Stimulated activated CD4-positive, alpha-beta T cell treated with anti-CD3 and anti-CD28 coated beads, Interleukin-2, amount 100 ng/mL, for 24 hours (primary cell): ENCODE measurements at places on chromosomes 16 and 17.

DNA sequence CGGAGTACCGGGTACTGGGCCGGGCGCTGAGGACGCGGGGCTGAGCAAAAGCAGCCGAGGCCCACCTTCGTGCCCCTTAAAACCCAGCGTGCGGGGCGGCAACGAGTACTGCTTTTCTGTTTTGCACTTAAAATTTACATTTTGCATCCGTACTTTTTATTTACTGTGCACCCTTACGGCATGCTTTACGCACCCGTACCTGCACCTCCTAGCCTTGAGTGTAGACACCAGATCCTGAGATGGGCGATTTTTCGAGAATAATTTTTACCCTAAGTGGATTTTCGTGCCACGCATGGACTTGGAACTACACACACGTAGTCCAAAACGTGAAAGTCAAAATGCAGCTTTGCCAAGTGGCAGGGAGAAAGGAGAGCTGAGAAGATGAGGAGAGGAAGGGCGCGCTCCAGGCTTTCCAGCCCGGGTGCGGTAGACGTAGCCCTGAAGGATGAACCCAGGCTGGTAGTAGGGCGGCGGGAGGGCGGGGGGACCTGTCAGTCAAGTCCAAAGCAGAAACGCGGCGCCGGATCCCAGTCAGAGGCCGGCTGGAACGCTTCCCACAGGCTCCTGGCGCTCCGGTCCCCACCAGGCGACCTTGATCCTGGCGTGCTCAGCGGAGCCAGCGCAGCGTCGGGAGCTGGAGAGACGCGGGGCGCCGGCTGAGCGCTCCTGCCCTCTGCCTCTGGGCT lies 1.2 kb upstream of the CBLN1 start:
- no peak for DNase-seq

DNA sequence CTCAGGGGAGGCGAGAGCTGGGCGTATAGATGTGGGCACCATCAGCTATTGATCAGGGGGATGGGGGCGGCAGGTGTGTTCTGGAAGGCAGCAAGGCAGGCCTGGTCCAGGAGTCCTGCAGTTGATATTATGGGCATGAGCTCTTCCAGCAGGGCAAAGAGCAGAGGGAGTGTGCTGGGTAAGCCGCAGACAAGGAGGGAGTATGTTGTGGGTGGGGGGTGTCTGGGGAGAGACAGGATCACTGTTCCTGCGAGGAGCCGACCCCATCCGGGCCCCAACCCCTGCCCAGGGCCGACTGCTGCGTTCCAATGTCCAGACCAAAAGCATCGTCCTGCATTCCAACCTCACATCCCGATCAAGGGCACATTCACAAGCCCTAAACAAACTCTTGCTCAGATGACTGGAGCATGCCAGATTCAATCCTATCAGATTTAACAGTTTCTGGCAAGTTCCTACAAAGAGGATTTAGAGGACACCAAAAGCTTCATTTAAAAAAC lies 9.2 kb downstream of the MXRA7 start:
- no peak for DNase-seq

GRCh38 chr17:55783684-55784245 lies 32.9 kb downstream of the PCTP start:
- no peak for DNase-seq

- no peak for DNase-seq
Observed at GRCh38 chr16:79004309-79004708, 596.2 kb downstream of the MAF start.

GRCh38 chr16:77307426-77308162 lies 108.4 kb downstream of the SYCE1L start:
- DNase-seq: peak; percentile 17

- no peak for DNase-seq
Observed at GRCh38 chr17:39538866-39539265, 68.9 kb downstream of the NEUROD2 start.

DNA sequence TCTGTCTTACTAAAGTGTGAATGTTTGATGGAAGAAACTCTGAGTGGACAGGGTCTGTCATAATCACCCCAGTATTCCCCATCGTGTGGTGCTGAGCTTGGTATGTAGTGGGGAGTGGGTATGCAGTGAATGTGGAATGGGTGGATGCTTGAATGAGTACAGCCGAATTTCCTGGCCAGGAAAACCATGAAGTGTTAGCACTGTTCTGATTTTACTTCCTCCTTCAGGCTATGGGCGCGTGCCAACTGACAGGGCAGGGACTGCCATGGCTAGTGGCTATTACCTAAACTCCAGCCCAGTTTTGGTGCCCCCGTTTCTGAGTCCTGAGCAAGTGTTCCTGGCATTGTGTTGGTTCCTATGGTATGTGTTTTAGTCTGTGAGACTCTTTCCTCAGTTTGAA lies 48.6 kb downstream of the PRKCA start:
- no peak for DNase-seq

GRCh38 chr16:6192532-6192931 lies 1094.9 kb upstream of the EEF2KMT start:
- DNase-seq: no peak

DNA sequence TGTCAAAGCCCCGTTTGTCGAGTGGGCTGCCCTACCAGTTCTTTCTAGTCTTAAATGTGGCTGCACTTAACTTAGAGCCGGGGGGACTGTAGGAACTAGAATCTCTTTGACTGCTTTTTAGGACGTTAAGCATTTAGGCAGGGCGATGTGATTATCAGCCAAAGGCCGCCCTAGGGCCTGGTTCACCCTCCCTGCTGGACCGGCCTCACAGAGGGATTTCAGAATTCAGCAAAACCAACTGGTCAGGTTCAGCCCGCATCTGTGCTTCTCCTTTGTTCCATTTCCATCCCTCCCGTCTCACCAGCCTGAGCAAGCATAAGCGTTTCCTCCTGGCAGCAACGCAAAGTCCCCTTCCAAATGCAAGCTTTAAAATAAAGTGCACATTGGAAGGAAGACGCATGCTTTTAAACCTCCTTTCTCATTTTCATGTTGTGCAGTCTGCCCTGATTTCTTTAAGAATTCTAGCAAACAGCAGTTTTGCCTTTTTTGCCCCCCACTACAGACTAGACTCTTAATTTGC lies 16.5 kb upstream of the NAT9 start:
- DNase-seq: no peak

DNA sequence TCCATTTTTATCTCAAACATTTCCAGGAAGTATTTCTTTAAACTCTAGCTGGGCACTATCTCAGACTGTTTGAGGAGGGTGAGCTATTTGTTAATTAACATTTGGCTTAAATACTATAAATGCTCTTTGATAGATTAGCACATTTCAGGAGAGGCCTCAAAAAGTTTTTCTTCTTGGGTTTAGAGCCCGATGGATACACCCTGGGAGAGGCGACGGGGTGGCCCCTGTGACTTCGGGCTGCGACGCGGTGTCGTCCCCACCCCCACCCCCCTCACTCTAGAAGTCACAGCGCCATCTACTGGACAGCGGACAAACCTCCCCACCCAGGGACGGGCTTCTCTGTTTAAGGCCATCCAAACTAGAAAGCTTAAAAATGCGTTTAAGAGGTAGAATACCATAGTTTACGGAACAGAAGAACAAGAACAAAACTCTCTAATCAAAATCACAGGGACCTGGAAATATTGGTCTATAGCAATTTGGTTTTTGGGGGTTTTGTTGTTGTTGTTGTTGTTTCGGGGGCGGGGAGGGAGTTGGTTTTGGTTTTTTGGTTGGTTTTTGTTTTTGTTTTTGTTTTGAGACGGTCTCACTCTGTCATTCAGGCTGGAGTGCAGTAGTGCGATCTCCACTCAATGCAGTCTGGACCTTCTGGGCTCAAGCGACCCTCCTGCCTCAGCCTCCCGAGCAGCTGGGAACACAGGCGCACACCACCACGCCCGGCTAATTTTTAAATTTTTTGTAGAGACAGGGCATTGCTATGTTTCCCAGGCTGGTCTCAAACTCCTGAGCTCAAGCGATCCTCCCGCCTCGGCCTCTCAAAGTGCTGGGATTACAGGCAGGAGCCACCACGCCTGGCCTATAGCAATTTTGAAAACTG lies 254.4 kb downstream of the C16orf95 start:
- peak; percentile 66 for DNase-seq

DNA sequence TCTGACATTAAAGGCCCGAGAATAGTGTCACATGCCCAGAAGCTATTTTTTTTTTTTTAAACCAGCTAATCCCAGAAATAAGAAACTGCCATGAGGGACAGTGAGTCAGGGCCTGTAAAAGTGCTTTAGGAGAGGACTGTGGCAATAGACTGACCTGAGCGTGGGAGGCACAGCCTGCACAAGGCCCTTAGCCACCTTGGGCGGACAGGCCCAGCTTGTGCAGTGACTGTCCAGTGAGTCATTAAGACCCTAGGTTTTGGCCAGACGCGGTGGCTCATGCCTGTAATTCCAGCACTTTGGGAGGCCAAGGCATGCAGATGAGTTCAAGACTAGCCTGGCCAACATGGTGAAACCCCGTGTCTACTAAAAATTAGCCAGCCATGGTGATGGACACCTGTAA lies 343.0 kb upstream of the ZFHX3 start:
- DNase-seq: no peak
